ENCODE measurements at places on chromosomes 12 and 14. TPM values are rescaled to one million over a fixed set of nuclear protein-coding genes. Genes with fewer than 3 reads are reported as not detected.

Gene KCNC2
- not detected for total RNA-seq

Gene SNX6
- total RNA-seq: 165 TPM

Gene SLC24A4
- total RNA-seq: not detected

Gene ZC3H14
- 97.1 TPM for total RNA-seq

Gene TMEM119
- 104 TPM for total RNA-seq

Gene ISM2
- 0.29 TPM for total RNA-seq

Gene PPP2R5E
- total RNA-seq: 19.3 TPM

Gene NAV3
- 62.4 TPM for total RNA-seq

Gene C14orf180
- total RNA-seq: not detected

Gene SLC22A17
- 7.7 TPM for total RNA-seq

Gene COQ5
- 21.9 TPM for total RNA-seq
